Amygdala (tissue), 56 donors: ENCODE measurements at places on chromosomes 4 and X.

DNA sequence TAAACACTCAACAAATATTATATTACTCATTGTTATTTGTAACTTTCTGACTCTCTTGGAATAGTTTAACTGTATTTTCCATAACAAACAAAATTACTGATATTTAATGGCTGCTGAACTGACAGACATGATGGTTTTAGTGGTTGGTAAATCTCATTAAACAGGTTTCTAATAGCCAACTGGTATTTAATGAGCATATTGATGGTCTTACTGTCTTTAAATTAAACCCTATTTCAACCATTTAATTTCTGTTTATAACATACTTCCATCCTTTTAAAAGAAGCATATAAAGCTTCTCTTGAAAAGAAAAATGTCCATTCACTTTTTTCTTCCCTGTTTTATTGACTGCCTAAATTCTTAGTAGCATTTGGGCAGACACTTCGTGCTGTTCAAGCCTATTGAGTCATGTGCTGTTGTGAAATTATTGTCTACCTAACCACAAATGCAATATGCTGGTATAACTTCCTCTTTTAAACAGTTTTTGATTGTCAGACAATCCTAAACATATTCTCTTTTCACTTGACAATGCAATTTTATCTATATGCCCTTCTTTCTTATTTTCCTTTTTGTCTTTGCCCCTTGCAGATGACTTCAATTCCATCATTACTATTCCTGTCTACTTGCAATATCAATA, 163.9 kb upstream of the SLC7A11 start:
- no peak for DNase-seq

GRCh38 chr4:48343035-48343434, 1.7 kb downstream of the SLAIN2 start:
- DNase-seq: no peak

- no peak for DNase-seq
These were observed 1.8 kb downstream of the FTHL17 start for GRCh38 chrX:31070057-31070468.

DNA sequence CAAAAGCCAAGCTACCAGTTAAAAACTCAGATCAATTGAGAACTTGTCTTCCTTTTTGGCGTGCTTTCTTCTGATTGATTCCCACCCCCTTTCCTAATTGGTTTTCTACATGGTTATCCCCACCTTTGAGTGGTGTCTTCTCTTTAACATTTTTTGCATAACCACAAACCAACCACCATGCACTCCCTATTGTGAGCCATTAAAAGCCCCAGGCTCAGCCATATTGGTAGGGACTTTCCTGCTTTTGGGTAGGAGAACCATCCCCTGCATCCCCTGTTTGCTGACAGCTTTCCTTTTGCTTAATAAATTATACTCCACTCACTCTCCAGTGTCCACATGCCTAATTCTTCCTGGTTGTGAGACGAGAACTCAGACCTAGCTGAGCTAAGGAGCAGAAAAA, 1651.4 kb upstream of the IGFBP7 start:
- DNase-seq: no peak

- no peak for DNase-seq
These were observed 29.2 kb downstream of the GRID2 start for GRCh38 chr4:92333016-92333415.

- no peak for DNase-seq
These were observed 72.3 kb downstream of the PAK3 start for GRCh38 chrX:111168314-111168713.

DNA sequence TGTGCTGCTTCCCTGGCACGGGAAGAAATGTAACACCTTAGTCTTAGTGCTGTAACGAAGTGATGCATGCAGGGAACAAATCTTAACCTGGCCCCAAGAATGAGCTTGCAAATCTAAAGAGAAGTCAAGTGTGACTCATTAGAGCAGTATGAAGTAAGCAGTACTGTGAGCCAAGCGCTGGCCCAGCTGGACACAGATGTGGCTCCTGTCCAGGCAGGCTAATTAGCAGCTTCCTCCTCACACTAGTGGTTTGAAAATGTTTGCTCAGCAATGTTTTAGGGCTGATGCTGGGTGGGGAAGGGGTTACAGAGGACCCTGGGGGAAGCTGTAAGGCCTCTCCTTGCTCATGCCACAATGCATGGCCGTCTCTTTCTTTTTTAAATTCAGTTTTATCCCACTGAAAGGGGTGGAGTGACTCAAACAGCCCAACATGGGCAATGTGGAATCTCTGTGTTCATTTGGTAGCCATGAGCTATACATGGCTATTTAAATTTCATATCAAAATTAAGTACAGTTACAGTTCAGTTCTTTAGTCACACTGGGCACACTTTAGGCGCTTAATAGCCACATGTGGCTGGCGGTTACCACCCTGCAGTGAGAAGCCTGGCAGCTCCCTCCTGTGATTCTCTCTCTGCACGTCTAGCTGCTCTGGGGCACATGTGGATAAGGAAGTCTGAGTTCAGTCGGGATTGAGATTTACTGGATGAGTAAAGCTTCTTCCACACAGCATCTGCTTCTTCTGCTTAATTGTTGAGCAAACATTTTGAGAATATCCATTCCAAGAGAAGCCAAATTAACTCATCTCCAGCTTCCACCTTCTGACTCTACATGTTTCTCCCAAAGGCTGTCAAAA, 48.8 kb downstream of the MAP7D2 start:
- no peak for DNase-seq

DNA sequence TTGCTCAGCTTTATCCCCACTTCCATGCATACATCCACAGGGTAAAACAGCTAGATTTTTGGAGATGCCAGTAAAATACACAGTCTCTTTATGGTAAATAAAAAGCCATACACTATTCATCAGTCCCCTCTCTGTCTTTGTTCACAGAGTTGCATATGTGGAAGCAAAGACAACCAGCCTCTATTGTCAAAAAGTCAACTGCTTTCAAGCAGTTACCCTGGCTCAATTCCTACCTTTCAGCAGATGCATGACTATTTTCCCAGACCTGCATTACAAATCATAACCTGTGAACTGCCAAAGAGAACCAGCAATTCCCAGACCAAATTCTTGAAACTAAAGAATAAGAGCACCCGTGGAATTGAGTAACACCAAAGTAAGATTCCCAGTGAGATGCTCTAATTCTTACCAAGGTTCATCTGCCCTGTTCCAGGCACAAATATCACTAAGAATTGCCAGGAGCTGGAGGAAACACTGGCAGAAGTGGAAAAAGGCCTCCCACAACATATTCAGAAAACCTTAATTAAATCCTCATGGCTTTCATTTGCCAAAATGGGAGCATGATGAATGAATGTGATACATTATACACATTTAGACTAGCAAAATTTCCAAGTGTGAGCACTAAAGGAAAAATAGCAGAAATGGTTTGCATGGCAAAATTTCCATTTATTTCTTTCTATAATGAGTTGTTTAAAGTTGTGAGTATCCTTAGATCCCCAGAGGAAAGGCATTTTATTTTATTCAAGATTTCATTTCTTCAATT, 391.2 kb upstream of the ADGRL3 start:
- DNase-seq: no peak

GRCh38 chr4:4845027-4845426, 14.4 kb upstream of the MSX1 start:
- DNase-seq: no peak

- DNase-seq: no peak
These were observed 28.8 kb downstream of the CCNI start for GRCh38 chr4:77047037-77047436.

- DNase-seq: no peak
These were observed 124.7 kb downstream of the MID1 start for GRCh38 chrX:10495677-10496076.

GRCh38 chrX:38052096-38052495, 45.7 kb downstream of the SYTL5 start:
- DNase-seq: no peak

DNA sequence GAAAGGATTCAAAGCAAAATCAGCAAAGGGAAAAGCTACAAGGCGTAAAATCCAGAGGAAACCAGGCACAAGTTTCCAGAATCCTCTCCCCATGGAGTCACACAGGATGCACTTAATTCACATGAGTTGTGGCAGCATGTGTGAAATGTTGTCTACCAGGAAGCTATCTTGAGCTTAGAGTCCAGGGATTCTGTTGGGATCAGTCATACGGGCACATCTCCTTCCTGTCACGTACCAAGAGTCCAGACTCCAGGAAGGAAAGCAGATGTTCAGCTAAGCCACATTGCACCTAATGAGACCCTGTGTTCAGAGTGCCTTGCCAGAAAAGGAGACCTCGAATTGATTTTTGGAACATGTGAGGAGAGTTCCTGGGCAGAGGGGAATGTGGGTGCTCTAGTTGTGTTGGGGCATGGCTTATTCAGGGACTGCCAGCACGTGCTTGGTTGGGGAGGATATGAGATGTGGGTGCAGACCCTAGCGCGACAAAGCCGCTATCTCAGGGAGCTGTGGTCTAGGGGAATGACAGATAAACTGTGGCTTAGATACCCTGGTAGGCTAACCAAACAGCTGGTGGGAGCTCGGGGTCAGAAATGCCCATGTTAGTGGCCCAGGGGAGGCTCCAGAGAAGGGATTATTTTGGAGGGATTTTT, 70.0 kb downstream of the EVC start:
- no peak for DNase-seq

DNA sequence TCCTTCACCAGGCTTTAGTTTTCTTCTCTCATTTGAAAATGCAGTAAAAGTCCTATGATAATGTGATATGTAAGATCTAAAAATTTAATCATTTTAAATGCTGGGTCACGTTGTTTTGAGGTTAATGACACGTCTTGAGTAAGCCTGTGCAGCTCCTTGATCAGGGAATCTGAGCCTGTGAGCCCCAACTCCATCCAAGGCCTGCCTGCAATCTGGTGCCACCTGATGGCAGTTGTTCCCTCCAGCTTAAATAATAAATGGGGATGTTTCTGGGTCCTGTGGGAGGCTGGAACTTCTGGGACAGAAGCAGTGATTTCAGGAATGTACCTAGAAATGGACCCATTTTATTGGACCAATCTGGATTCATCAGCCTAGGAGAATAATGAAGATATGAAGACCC, 455.4 kb upstream of the ADGRL3 start:
- no peak for DNase-seq

DNA sequence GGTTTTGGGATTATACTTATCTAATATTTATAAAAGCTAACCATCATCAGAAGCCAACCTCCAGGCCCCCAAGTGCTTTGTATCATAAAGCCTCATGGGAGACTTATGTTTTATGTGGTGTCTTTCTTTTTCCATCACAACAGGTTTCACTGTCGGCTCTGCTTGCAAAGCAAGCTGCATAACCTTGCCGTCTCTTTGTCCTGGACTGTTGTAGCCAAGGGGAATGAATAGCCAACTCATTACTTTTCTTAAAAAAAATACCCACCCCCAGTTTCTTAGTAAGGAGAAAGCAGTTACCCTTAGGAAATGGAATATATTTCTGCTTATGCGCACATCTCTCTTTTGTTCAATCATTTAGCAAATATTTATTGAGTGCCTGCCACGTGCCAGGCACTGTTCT, 40.7 kb downstream of the FAM184B start:
- no peak for DNase-seq

GRCh38 chrX:8683687-8684086, 48.2 kb downstream of the ANOS1 start:
- no peak for DNase-seq

DNA sequence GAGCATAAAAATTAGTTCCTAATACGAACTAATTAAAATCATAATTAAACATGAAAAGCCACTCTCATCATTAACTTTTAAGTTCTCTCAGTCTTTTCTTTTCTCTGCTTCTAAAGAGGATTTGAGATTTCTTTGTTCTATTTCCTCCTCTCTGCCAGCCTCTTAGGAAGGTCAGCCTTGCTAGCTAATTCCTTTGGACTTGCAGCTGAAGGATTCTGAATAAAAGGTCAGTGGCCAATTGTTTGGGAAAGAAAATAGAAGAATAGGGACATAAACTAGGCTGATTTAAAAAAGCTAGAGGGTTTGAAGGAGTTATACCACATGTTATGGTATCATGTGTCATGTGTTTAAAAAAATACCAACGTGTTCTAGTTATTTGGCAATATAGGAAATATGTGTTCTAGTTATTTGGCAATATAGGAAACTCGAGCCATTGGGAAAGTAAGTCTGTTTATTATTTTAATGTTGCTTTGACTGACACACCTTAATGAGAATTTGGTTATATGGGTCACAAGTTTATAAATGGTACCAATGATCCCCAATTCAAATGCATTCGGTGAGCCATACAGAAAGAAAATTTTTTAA, 1668.7 kb upstream of the PCDH7 start:
- no peak for DNase-seq
